ENCODE measurements at places on chromosomes 5 and 9.

- DNase-seq = no peak
Measured at GRCh38 chr9:3676766-3677165, 151.0 kb upstream of the RFX3 start.

GRCh38 chr5:171484460-171484899 lies 65.0 kb downstream of the FGF18 start:
- no peak for DNase-seq

- no peak for DNase-seq
Measured at GRCh38 chr5:31888564-31888963, 249.6 kb downstream of the PDZD2 start.

DNA sequence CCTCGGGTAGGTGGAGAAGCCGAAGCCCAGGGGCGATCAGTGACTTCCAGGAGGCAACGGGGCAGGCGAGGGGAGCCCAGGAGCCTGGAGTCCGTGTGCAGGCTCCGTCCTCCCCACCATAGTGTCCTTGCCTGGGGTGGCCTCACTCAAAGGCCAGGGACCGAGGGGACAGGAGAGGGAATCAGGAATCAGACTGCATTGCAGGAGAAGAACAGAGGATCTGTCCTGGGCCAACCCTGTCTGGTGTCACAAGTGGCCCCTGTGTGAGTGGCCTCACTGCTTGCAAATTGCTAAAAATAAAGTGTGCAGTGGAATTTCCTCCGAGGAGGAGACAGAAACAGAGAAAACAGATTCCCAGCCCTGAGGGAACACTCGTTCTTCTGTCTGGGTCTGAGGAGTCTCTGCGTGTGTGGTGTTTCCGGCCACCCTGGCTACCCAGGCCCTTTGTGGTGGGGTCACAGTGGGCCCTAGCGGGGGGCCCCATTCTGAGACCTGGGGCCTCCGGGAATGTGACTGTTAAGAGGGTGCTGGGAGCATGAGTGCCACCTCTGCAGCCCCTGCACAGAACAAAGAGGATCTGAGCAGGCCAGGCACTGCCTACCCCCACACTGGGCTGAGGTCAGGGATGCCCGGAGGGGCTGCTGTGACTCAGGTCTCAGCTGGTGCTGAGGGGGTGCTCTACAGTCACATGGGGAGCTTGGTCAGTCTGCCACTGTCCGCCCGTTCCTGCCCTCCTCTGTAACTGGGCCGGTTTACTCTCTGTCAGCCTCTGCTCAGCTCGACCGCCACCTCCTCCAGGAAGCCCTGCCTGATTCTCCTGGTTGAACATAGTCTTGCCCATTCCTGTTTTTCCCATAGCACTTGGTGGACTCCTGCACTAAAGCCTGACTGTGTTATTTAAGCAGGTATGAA lies 7.4 kb downstream of the TRAF1 start:
- DNase-seq = no peak

DNA sequence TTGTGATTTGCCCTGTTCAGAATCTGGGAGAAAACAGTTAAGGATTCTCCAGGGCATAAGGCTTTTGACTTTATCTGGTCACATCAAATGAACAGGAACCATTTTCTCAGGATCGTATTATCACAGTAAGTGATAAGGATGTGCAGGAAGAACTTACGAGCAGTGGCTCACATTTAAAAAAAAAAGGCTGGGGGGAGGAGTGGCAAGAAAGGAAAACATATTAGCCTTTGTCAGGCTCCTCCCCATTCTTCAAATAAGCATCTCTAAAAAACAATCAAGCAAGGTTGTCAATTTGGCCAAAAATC lies 234.3 kb upstream of the TMEM161B start:
- DNase-seq = no peak

DNA sequence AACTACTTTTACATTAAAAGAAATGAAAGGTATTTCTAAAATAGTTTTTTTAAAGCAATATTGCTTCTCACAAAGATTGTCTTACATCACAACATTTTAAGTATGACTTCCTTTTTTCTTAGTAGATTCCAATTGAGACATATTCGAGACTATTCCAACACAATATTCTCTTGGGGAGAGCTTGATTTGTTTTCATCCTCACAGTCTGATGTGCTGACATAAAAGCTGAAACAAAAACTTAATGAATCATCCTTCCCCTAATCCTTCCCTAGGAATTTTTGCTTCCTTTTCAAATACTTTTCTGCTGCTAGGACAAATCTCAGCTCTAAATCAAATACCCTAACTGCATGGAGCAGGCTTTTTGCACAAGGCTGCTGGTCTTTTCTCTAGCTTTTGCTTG lies 245.8 kb upstream of the MAP3K1 start:
- no peak for DNase-seq

GRCh38 chr9:109856785-109857184 lies 76.8 kb downstream of the PALM2AKAP2 start:
- no peak for DNase-seq

- DNase-seq = no peak
Measured at GRCh38 chr5:122180863-122181548, 51.7 kb downstream of the ZNF474 start.

- no peak for DNase-seq
Measured at GRCh38 chr9:88230612-88231011, 92.3 kb upstream of the SPATA31C2 start.

DNA sequence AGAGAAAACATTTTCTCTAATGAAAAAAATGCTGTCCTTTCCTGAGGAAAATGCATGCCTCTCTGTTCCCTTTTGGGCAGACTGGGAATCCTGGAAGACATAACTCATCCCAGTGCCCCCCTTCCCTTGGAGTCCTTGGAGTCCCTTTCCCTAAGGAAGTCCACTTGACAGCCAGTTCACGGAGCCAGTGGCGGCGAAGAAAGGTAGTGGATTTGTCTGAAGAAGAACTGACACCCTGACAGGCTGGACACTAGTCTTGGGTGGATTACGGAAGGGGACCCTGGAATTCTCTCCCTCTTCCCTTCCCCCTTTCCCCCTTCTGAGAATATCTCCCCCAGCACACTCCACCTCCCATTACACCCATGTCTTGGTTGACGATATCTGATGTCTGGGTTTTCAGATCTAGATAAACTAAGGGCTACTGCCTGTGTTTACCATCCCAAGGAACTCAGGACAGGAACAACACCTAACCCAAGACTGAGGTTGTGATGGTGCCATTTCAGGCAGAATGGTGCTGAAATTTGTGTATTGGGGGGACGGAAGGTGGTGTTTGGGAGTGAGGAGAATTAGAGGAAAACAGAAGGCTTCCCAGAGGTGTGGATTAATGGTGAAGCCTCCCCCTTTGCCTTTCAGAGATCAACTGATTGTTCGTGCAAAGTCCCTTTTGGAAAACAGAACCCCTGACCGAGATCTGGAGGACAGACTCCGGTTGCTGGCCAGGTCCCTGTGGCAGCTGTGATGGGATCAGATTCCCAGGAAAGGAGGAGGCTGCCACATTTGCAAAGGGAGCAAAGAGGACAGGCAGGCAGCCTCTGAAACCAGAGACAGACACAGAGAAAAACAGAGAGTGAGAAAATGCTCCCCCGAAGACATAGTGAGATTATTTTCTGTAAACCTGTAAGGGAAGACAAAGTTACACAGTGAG lies 704 bp downstream of the SPARC start:
- DNase-seq = no peak

GRCh38 chr5:131570757-131571156 lies 64.3 kb downstream of the RAPGEF6 start:
- DNase-seq = no peak

- peak; percentile 10 for DNase-seq
Measured at GRCh38 chr5:112142769-112143270, 276.3 kb downstream of the EPB41L4A start.

- DNase-seq = peak; percentile 10
Measured at GRCh38 chr9:34451545-34451944, 6.8 kb downstream of the FAM219A start.

GRCh38 chr9:98438666-98439065 lies 183.2 kb upstream of the TBC1D2 start:
- no peak for DNase-seq

DNA sequence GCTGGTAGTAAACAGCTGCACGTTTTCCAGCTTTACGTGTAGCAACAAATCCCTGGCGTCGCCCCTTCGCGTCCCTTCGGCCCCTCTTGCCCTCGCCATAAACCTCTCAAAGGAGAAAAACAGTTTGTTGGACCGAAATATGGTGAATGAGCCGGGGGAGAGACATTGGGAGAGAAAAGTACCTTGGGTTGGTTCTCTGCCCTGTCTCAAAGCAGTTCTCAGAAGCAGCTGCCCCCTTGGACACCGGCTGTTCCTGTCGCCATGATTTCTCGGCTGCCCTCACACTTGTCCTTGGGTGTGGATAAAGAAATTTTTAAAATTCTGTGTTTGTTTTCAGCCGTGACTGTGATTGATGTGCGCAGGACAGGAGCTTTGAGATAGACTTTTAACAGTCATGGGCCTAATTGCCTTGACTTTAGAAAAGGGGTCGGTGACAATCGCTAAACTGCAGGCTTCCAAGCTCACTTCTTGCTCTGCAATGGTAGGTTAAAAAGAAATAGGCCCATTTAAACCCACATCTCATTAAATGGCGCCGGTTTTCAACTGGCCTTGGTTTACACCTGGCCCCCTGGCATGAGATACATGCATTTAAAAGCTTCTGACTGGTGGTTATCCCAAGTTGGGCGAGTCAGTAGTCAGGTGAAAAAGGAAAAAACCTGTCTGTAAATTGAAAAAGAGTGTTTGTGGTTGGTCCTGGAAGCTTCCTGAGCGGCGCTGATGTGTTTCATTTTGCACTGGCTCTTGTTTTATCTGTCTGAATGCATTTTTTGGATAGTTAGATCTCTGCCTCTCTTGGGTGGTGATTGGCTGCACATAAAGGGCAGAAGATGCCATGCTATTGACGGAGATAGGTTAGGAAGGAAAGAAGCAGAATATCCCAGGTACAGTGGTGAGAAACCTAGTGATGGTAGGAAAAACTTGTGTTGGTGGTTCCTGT lies 983 bp downstream of the RCL1 start:
- no peak for DNase-seq

DNA sequence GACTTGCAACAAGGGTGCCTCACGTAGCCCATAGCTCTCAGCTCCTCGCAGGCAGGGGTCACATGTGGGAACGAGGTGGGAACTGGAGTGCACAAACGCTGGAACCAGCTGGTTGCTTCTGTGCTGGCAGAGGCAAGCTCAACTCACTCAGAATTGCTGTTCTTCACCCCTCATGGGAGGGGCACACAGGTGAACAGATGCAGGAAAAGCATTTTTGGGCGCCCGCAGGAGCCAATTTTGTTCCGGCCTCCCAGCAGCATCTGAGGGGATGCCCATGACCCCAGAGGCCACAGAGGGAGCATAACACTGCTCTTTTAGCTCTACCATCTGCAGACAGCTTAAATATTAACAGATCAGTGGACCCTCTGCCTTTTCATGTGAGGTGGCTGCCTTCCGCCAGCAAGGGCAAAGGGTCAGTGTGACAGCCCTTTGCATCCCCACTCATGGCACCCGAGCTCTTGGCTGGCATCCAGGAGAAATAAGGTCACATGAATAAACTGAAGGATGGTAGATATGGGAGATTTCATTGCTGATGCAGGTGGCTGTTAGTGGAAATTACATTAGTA lies 196.2 kb downstream of the SLCO4C1 start:
- DNase-seq = no peak

DNA sequence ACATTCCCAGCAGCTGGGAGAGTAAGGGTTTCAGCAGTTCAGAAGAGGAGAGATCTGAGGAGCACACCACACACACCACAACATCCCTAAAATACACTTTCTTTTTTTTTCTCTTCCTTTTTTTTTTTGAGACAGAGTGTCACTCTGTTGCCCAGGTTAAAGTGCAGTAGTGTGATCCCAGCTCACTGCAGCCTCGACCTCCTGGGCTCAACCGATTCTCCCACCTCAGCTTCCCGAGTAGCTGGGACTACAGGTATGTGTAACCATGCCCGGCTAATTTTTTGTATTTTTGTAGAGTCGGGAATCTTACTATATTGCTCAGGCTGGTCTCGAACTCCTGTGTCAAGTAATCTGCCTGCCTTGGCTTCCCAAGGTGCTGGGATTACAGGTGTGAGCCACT lies 9.7 kb upstream of the UBAP1 start:
- no peak for DNase-seq

DNA sequence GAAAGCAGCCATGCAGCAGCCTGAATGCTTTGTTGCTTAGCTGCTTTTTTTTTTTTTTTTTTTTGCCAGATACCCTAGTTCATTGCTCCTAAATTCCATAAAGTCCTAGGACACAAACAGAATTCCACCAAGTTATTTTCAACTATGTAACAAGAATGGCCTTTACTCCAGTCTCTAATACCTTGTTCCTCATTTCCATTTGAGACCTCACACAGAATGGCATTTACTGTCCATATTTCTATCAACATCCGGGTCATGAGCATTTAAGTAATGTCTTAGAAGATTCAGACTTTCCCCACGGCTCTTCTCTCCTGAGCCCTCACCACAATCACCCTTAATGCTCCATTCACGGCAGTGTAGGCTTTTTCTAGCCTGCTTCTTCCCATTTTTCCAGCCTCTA lies 31.7 kb upstream of the FBXW11 start:
- no peak for DNase-seq

DNA sequence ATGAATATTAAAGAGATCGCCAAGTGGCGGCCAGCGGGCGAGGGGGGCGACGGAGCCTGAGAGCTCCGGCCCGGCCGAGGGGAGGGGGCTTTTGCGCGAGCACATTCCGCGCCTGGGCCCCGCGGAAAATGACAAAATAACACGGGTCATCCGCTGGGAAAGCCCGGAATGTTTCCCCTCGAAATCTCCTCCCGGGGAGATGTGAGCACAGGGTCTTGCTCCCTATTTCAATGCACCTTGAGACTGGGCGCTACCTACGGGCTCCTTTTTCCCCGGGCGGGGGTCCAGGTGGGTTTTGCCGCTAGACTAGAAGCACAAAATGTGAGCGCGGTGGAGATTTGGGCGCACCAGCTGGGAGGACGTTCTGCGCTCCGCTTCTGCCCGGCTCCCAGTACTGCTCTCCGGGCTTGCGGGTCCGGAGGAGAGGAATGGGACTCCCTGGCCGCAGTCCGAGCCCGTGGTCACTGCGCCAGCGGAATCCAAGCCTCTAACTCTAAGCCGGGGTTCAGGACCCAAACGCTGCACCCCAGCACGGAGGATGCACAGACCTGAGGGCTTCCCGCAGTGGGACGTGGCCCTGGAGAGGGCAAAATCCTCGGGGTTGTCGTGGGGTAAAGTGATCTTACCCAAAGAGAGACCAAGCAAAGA lies 2.8 kb upstream of the PRDM12 start:
- DNase-seq = no peak

All from GM06990 (cell line).